ENCODE measurements at places on chromosomes 6 and 20. TPM values are rescaled to one million over a fixed set of nuclear protein-coding genes. Genes with fewer than 3 reads are reported as not detected.

DNA sequence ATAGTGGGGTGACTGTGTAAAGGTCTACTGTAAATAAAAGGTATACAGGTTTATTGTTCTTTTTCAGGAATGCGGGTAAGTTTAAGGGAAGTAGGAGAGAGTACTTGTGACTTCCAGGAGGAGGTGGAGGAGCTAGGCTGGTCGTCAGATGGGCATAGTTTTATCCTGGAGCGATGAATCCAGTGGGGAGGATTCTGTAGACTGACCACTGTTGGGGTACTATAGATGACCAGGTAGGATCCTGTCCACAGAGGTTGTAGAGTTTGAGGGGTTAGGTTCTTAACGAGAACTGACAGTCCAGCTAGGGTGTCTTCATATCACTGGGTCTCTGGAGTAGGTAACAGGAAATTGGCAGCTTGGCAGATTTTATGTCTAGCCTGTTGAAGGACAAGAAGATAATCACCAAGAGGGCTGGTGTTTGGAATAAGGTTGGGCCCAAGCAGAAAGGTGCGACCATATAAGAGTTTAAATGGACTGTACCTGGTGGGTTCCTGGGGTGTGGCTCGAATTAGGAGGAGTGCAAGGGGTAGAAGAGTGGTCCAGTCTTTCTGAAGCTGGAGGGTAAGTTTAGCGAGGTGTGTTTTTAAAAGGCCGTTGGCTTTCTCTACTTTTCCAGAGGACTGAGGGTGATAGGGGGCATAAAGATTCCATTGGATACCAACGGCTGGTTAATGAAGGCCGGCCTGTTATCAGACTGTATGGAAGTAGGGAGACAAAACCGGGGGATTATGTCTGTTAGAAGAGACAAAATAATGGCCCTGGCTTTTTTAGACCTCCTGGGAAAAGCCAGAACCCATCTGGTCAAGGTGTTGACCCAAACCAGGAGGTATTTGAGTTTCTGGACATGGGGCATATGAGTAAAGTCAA lies 751.3 kb upstream of the ADGRB3 start:
- no peak for DNase-seq
- no peaks in the 10 kb centered on the region for H3K4me1 ChIP-seq
- no peak overlapping the region for H3K4me3 ChIP-seq
- H3K27ac ChIP-seq, result no peak overlapping the region
- H3K27me3 ChIP-seq, result no peaks in the 10 kb centered on the region

GRCh38 chr20:43878776-43879175 lies 35.9 kb upstream of the TOX2 start:
- peaks cover 42% of the 10 kb centered on the region for H3K27me3 ChIP-seq
- DNase-seq, result no peak
- H3K4me3 ChIP-seq, result no peak overlapping the region
- H3K27ac ChIP-seq, result no peak overlapping the region
- peaks cover 2% of the 10 kb centered on the region for H3K4me1 ChIP-seq
- H3K36me3 ChIP-seq, result peaks cover 3% of the 10 kb centered on the region

- no peak overlapping the region for H3K27ac ChIP-seq
- no peak overlapping the region for H3K4me3 ChIP-seq
- DNase-seq, result no peak
- H3K27me3 ChIP-seq, result peaks cover 11% of the 10 kb centered on the region
Measured at GRCh38 chr6:17842014-17842776, 135.5 kb upstream of the NUP153 start.

Gene FAXC
- total RNA-seq, result not detected

Gene C6orf132
- total RNA-seq, result 0.40 TPM

Gene SEL1L2
- not detected for total RNA-seq

Gene SMPDL3A
- total RNA-seq, result 0.42 TPM

GRCh38 chr6:110363748-110364147 lies 5.6 kb upstream of the METTL24 start:
- H3K4me3 ChIP-seq, result no peak overlapping the region
- no peak for DNase-seq
- peaks cover 37% of the 10 kb centered on the region for H3K27me3 ChIP-seq
- no peaks in the 10 kb centered on the region for H3K4me1 ChIP-seq
- no peak overlapping the region for H3K27ac ChIP-seq
- H3K36me3 ChIP-seq, result no peaks in the 10 kb centered on the region

GRCh38 chr6:46781478-46782378 lies 11.5 kb upstream of the MEP1A start:
- H3K27ac ChIP-seq, result no peak overlapping the region
- no peaks in the 10 kb centered on the region for H3K4me1 ChIP-seq
- H3K27me3 ChIP-seq, result no peaks in the 10 kb centered on the region
- no peak overlapping the region for H3K4me3 ChIP-seq
- peak; percentile 63 for DNase-seq

Gene COL19A1
- total RNA-seq, result not detected

All from activated CD4-positive, alpha-beta T cell treated with anti-CD3 and anti-CD28 coated beads, Interleukin-2, amount 10 ng/mL, durations not matched to agents 24 days and 14 days (primary cell).